ENCODE measurements at places on chromosomes 6 and 20.

DNA sequence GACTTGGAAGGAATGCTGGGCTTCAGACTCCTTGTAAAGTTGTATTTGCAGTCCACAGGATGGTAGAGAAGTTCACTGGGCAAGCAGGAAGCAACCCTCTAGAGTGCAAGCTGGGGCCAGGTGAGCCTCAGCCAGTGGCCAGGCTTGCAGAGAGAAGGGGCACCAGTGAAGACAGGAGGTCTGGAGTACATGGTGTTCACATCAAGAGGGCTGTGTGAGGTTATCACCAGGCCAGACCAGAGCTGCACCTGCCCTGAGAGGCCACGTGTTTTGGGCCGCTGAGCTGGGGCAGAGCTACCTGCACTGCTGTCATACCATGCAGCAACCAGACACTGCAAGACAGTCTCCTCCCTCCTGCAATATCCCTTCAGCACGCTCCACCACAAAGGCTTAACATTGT is 79.0 kb downstream of the SH3BGRL2 start:
- DNase-seq: no peak

GRCh38 chr6:134657751-134658527 is 292.0 kb downstream of the ALDH8A1 start:
- DNase-seq: no peak

DNA sequence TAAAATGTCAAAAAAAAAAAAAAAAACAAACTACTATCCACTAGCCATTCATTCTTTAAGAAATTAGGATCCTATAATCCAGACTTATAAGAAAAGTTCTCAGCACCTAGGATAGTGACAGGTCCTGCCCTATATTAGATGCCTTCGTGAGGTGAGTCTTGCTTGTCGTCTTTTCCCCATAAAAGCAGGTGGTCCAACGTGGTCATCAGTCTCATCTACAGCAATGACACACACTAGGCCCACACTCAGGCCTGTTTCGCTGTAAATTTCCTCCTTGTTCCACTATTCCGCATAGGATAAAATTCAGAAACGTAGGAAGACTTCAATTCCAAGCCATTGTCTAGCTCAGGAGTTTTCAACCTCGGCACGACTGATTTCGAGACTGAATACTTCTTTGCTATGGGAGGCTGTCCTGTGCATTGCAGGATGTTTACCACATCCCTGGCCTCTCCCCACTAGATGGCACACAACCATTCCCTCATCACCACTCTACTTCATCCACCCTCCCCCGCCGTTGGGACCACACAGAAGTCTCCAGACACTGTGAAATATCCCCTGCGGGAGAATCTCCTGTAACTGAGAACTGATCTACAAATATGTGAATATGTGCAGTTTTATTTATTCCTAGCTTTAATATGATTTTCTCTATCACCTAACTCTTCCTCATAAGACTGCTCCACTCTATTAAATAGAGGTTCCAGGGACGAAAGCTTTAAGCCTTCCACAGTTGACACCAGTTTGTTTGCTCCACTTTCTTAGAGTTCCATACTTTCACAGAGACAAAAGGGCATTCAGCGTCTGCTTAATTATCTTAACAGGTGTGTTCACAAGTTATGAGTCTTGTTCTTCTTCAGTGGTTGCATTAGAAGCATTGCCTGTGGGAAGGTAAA is 346.3 kb downstream of the BMP2 start:
- DNase-seq: peak; percentile 12

- no peak for DNase-seq
Observed at GRCh38 chr6:117795234-117795633, 111.8 kb upstream of the SLC35F1 start.

Measured in anterior cingulate cortex (tissue), 58 donors.